ENCODE measurements at places on chromosomes 1 and 21. TPM values are rescaled to one million over a fixed set of nuclear protein-coding genes. Genes with fewer than 3 reads are reported as not detected.

GRCh38 chr1:77706321-77706720 is 23.9 kb upstream of the ZZZ3 start:
- no peak for DNase-seq

- DNase-seq, result no peak
Observed at GRCh38 chr1:68409426-68409825, 40.3 kb downstream of the RPE65 start.

- DNase-seq, result peak; percentile 33
Observed at GRCh38 chr1:53348486-53349368, 20.9 kb upstream of the LRP8 start.

HHIPL2 gene
- total RNA-seq, result 0.80 TPM

AQP10 gene
- total RNA-seq, result not detected
